ENCODE measurements at places on chromosomes 16 and 17. TPM values are rescaled to one million over a fixed set of nuclear protein-coding genes. Genes with fewer than 3 reads are reported as not detected.

DNA sequence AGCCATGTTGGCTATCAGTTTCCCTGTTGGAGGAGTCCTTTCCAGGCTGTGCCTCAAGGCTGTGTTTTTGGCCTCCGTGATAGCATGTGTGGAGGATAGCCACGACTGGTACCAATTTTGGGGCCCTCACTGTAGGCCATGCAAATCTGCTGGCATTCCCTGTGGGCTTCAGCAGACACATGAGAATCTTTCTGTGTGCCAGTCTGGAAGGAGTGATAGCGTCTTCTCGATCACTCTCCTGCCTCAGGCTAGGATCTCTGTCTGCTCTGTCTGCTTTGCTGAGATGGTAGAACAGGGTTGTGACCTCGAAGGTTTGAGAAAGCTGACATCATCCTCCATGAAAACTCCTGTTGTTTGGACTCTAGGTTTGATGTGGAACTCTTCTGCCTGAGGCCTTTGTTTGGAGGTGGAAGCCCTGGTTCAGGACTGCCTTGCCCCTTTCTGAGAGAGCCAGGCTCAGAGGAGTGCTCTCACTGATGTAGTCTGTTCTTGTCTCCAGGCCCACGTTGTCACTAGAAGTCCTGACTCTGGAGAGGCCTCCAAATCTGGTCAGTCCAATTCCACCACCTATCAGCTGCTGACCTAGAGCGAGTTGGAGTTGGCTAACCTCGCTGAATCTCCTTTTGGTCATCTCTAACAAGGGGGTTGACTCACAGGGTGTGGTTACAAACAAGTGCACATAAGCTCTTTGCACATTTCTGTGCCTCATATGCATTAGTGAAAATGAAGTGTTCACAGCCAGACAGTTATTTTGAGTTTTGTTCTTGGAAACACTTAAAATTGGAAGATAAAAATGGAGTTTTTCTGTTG is 12.1 kb upstream of the EDC4 start:
- DNase-seq, result no peak

GRCh38 chr16:24850289-24850938 is 4.7 kb downstream of the SLC5A11 start:
- no peak for DNase-seq

- DNase-seq, result no peak
These were observed 4.4 kb downstream of the PGAP3 start for GRCh38 chr17:39683295-39683939.

DNA sequence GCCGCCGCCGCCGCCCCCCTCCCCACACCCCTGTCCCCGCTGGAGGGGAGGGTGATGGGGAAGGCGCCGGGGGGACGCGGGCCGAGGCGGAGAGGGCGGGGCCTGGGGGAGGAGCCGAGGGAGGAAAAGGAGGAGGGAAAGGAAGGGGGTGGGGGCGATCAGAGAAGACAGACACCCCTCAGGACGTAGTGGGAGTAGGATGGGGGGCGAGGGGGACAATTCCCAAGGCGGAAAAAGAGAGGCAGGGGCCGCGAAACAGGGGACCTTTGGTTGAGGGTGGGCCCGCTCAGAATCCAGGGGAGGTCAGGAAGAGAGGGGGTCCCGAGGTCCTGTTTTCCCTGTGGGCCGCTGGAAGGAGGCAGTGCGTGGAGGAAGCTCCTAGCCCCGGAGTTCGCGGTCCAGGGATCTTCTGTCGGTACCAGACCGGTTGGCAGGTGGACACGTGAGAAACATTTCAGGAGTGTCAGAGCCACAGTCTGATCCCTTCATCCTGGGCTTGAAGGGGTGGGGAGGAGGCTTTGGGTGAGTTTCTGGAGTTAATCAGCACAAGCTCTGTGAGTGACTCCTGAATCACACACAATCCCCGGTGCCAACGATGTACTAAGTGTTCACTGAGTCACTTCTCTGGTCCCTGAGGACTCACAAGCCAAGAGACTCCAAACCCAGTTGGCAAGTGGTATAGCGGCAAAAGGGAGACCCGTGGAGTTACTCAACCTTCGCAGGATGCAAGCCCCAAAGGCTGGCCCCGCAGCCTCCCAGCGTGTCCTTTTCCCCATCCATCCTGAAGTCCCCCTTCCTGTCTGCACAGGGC is at the start of gene XYLT1:
Gene XYLT1, minus strand, starts transcription at position 53 of the 811 bp plus-strand sequence. CDS start 164 bp downstream, outside the sequence.
- DNase-seq, result peak; percentile 88

Gene CCL22
- not detected for total RNA-seq

DNA sequence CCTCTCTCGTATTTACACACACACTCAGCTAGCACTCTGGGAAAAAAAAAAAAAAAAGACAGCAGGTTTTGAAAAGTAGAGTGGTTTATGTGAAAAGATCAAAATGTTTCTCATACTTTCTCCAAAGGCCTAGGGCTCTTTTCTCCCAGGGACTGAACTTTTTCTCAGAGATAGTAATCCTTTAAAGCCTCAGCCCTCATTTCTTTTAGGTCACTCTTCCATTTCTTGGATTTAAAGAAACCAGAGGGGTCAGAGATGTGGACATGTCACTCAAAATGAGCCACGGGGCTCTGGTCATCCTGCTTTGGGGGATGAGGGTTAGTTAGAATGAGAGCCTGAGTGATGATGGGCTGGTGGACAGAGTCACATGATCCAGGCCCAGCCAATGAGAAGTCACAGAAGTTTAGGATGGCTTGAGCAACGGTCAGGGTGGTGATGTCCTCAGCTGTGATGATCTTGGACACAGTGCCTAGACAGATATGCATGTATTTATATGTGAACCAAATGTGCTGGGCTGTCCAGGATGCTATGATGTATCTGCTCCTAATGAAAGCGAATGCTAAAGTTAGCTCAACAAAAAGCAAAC is 33.7 kb upstream of the AXIN2 start:
- DNase-seq, result no peak

DNA sequence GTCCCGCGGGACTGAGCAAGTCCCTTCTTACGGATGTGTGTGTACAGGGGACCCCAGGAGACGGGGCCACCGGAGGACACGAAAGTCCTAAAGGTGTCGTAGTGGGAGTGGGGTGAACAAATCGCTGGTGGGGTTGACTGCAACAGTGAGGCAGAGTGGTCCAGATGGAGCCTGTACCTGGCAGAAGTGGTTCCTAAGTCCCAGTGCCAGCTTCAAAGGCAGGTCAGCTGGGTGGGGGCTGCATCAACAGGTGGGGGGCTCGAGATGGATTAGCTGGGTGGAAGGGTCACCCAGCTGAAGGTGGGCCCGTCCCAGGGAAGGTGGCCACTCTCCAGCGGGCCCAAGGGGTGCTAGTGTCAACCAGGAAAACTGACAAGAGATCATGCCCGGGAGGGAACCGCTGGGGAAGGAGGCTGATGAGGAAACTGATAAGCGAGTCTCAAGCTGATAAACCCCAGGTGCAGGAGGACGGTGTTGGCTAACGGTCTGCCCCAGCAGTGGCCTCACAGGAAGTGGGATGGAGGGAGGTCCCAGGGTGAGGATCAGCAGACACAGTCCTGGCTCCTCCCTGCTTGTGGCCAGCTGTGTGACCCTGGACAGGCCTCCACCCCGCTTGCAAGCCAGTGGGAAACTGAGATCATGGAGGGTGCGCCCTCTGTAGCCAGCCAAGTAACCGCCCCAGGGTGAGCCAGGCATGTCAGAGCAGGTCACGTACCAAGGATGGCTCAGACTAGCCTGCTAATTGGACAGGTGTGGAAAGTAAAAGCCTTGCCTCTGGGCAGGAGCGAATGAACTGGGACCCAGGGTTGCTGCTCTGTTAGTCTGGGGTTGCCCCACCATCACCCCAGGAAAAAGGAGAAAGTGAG is 1.0 kb downstream of the ORAI3 start:
- DNase-seq, result peak; percentile 67

- no peak for DNase-seq
These were observed 43.7 kb upstream of the ERN1 start for GRCh38 chr17:64173646-64174045.

DNA sequence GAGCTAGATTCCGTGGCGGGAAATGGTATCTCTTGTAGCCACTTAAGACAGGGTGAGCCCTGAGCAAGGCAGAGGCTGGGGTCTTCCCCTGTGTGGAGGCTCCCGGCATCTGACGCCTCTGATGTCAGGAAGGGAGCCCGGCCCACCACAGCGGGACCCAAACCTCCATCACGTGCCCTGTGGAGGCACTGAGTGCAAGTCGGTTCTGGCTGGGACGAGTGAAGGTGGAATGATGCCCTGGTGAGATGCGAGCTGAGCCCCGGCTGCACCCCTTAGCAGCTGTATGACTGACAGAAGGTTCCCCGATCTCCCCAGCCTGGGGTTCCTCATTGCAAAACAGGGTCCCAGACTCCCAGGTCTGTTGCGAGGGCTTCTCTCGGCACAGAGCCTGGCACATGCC is 187.4 kb upstream of the TNRC6C start:
- no peak for DNase-seq

Gene FAHD1
- 16.7 TPM for total RNA-seq

DNA sequence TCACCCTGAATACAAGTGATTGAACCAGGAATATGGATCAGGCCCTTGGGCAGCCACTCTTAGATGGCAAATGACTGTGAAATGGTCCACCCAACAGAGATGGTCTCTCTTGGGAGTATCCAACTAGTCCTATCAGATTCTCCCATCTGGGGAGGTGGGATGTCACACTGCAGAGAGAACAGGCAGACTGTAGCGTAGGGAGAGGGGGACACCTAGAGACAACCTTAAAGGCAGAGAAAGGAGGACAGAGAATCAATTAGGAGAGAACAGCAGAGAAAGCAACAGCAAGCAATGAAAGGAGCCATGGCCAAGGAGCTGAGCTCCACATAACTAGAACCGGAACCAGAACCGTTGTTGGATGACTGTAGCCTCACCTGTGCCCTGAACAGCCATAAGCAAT is 37.2 kb downstream of the IQCK start:
- DNase-seq, result no peak

- no peak for DNase-seq
These were observed 100.9 kb upstream of the MON1B start for GRCh38 chr16:77090062-77090461.

DNA sequence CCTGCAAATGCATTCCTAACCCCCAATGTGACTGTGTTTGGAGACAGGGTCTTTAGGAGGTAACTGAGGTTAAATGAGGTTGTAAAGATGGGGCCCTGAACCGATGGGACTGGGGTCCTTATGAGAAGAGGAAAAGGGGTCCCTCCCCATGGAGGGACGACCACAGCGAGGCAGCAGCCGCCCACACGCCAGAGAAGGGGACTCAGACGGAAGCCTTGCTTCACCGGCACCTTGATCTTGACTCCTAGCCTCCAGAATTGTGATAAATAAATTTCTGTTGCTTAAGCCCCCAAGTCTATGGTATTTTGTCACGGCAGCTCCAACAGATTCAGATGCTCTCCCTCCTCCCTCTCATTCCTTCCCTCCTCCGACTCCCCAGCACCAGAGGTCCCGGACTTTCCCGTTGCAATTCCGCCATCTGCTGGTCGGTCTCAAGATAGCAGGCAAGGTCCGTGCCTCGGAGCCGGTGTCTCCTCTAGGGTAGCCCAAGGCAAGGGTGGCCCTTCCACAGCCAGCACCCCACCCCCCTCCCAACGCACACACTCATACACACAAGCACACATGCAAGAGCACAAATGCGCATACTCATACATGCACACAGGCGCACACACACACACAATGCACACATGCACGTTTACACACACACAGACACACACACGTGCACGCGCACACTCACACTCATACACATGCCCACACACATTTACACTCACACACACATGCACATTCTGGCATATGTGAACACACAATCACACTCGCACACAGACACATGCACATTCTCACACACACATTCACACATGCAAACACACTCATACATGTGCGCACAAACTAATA is 23.1 kb upstream of the C16orf78 start:
- peak; percentile 75 for DNase-seq

DNA sequence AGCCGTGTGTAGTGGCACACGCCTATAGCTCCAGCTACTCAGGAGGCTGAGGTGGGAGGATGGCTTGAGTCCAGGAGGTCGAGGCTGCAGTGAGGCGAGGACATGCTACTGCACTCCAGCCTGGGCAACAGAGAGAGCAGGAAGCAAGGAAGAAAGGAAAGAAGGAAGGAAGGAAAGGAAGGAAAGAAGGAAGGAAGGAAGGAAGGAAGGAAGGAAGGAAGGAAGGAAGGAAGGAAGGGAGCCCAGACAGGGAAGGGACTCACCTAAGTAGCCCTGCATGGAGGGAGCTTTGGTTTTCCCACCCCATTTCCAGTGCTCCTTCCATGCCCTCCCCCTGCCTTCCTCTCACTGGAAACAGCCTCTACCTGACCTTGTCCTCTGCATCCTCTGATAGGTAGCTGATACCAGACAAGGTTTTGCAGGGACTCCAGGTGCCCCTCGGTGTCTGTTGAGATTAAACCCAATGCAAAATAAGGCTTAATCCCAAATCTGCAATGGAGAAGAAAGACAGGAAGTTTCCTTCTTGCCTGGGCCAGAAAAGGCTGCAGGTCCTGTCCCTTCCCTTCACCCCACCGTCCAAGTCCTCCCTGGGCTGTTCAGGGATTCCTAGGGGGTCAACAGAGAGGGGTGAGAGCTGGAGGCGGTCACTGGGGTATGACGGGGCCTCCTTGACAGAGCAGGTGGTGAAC is 21.5 kb upstream of the CA4 start:
- DNase-seq, result no peak

DNA sequence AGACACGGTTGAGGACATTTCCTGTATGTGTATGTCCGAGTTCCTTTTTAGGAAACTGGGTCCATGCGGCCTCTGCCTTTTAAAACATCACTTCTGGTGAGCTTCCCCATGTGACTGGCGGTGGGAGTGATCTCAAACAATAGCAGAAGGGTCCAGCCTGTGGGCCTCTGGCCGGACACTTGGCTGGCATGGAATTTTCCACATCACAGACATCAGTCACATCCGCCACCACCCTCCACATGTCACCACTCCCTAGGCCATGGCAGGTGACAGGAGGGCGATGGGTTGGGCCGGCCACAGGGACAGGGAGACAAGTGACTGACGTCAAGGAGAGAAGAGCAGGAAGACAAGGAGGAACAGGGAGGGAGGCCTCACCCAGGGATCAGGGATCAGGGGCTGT is 83.7 kb downstream of the DNAH17 start:
- no peak for DNase-seq

GRCh38 chr16:23948949-23949411 is 113.2 kb downstream of the PRKCB start:
- no peak for DNase-seq

DNA sequence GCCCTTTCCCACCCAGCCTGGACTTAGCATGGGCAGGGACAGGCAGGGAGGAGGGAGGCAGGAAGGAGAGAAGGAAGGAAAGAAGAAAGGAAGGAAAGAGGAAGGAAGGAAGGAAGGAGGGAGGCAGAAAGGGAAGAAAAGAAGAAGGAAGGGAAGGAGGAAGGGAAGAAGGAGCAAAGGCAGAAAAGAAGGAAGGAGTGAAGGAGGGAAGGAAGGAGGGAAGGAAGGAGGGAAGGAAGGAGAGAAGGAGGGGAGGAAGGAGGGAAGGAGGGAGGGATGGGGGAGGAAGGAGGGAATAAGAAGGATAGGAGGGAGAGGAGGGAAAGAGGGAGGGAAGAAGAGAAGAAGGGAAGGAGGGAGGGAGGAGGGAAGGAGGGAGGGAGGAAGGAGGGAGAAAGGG is 110.4 kb downstream of the SALL1 start:
- DNase-seq, result no peak

Gene ITGAL
- total RNA-seq, result 11.3 TPM

- DNase-seq, result no peak
These were observed 31.4 kb upstream of the ADCY7 start for GRCh38 chr16:50234771-50235556.

Gene CLEC3A
- 0.87 TPM for total RNA-seq

Data from stomach (tissue), 19 donors.